Nasal cavity respiratory epithelium epithelial cell of viscerocranial mucosa (primary cell): ENCODE measurements at places on chromosomes 5 and 9. TPM values are rescaled to one million over a fixed set of nuclear protein-coding genes. Genes with fewer than 3 reads are reported as not detected.

Gene ECSCR
- total RNA-seq = not detected in 2 replicates

Gene SHISAL2B
- total RNA-seq = not detected in 2 replicates

Gene DOLK
- 20.8 and 21.0 TPM in 2 replicates for total RNA-seq

Gene ANXA2R
- under 0.01 and 1.00 TPM in 2 replicates for total RNA-seq

Gene NUTM2G
- not detected in 2 replicates for total RNA-seq

Gene CHSY3
- total RNA-seq = under 0.01 and 0.21 TPM in 2 replicates

Gene PCDHGC4
- total RNA-seq = 0.34 and 1.2 TPM in 2 replicates

Gene OR1L8
- total RNA-seq = not detected in 2 replicates

Gene BTF3
- 336 and 355 TPM in 2 replicates for total RNA-seq

Gene SCAI
- total RNA-seq = 5.5 and 6.1 TPM in 2 replicates

Gene EDIL3
- 0.68 and 2.6 TPM in 2 replicates for total RNA-seq

Gene WDR38
- total RNA-seq = not detected in 2 replicates

Gene GRHPR
- 68.1 and 76.6 TPM in 2 replicates for total RNA-seq

Gene ANKRD18B
- 8.0 and 13.7 TPM in 2 replicates for total RNA-seq

Gene SV2C
- under 0.01 TPM in 2 replicates for total RNA-seq

Gene ZBTB6
- total RNA-seq = 16.1 and 21.9 TPM in 2 replicates

Gene PCDHB10
- total RNA-seq = under 0.01 and 0.57 TPM in 2 replicates

Gene CA9
- total RNA-seq = 0.68 and 7.5 TPM in 2 replicates

Gene RICTOR
- 34.9 and 35.1 TPM in 2 replicates for total RNA-seq

Gene PCDHGA12
- total RNA-seq = 0.68 and 2.2 TPM in 2 replicates

Gene ORM2
- not detected in 2 replicates for total RNA-seq

Gene SDHA
- 93.0 and 114 TPM in 2 replicates for total RNA-seq

Gene KCNV2
- not detected in 2 replicates for total RNA-seq

Gene FOXI1
- total RNA-seq = not detected in 2 replicates

Gene GABBR2
- under 0.01 TPM in 2 replicates for total RNA-seq

Gene PRR16
- total RNA-seq = 0.34 and 0.36 TPM in 2 replicates

Gene PCDHA11
- 2.5 and 2.7 TPM in 2 replicates for total RNA-seq

Gene CXXC5
- total RNA-seq = 5.1 and 19.2 TPM in 2 replicates

Gene WNT8A
- total RNA-seq = not detected in 2 replicates

Gene TMOD1
- total RNA-seq = not detected in 2 replicates

Gene PPP2R2B
- total RNA-seq = under 0.01 and 0.21 TPM in 2 replicates

Gene CNTNAP3B
- 3.1 and 9.9 TPM in 2 replicates for total RNA-seq

Gene DIRAS2
- 0.07 TPM in 1 of 2 replicates, not detected in the other for total RNA-seq

Gene ENTPD2
- total RNA-seq = 1.8 and 3.1 TPM in 2 replicates

Gene PDCD1LG2
- 1.4 and 7.8 TPM in 2 replicates for total RNA-seq

Gene PURA
- 9.6 and 14.2 TPM in 2 replicates for total RNA-seq

Gene PLPPR1
- total RNA-seq = 0.07 TPM in 1 of 2 replicates, not detected in the other

Gene BTNL8
- total RNA-seq = not detected in 2 replicates

Gene SLC24A2
- under 0.01 TPM in 1 of 2 replicates, not detected in the other for total RNA-seq

Gene EPB41L4B
- total RNA-seq = 38.8 and 55.7 TPM in 2 replicates

Gene GLRA1
- total RNA-seq = not detected in 2 replicates

Gene ENHO
- total RNA-seq = not detected in 2 replicates
